ENCODE measurements at places on chromosomes 6 and 20.

DNA sequence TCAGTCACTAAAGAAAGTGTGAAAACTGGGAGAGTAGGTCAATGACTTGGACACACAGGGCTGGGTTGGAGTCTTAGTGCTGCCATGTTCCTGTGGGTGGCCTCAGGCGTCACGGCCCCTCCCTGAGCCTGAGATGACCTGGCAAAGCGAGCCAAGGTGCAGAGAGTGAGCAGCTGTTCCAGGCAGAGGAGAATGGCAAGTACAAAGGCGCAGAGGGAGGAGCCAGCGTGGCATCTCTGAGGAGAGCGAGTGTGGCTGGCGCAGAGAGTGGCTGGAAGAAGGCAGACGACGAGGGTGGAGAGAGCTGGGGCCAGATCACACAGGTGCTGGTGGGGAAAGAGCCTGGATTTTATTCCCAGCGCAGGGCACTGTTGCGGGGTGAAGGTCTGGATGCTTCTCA lies 20.6 kb upstream of the CHMP4B start:
- no peak for DNase-seq

DNA sequence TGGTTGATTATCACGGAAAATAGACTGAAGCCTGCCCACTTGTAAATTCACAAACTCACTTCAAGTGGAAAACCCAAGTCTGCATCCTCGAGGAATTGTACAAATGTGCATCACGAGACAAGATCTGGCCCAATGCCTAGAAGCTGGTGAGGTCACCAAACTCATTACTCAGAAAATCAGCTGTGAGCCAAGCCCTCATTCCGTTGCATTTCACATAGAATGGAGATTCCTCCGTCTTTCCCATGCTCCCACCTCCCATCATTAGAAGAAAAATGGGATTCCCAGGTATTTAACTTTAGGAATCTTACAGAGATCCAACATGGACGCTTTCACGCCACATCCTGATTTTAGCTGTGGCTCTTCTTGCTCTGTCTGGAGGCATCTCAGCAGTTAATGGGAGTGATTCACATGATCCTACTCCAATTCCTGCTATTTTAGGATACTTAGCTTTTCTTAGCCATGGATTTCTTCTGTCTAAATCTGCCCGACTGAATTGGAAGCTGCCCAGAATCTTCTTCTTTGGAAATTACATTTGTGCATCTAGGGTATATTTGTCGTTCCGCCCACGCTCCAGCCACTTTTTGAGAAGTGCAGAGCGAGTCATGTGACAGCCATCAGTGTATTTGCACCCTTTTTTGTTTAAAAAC lies 68.7 kb upstream of the STMND1 start:
- DNase-seq = no peak

- no peak for DNase-seq
These were observed 187.1 kb downstream of the ID4 start for GRCh38 chr6:20024316-20024673.

DNA sequence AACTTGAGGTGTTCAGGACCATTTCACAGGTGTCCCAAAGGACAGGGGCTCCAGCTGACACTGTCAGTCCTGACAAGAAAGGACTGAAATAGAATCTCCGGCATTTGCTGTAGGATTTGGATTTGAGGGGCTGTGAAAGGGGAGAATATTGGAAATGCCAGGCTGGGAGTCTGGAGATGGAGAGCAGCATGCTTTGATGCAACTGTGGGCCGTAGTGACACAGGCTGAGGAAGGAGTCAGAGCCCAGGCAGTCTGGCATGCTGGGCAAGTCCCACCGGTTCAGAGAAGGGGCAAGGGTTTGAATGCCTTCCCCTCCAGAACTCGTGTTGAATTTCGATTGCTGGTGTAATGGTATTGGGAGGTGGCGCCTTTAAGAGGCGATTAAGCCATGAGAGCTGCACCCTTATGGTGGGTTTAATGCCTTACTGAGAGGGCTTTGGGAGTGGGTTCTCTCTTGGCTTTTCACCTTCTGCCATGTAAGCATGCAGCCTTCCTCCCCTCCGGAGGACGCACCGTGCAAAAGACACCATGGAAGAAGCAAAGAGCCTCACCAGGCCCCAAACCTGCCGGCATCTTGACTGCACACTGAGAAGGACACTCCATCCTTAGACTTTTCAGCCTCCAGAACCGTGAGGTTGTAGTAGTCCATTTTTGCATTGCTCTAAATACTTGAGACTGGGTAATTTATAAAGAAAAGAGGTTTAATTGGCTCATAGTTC lies 9.4 kb upstream of the PYGB start:
- DNase-seq = no peak

- DNase-seq = no peak
These were observed 32.8 kb upstream of the GMPR start for GRCh38 chr6:16205377-16206144.

- DNase-seq = no peak
These were observed 257.2 kb downstream of the DLL1 start for GRCh38 chr6:170033666-170034065.

GRCh38 chr6:81759782-81760181 lies 7.3 kb upstream of the TENT5A start:
- no peak for DNase-seq

- DNase-seq = no peak
These were observed 195.9 kb downstream of the CDH4 start for GRCh38 chr20:61447952-61448351.

GRCh38 chr6:115524821-115525220 lies 535.9 kb downstream of the FRK start:
- no peak for DNase-seq

GRCh38 chr20:63274381-63275228 lies 2.0 kb downstream of the ARFGAP1 start:
- DNase-seq = no peak

DNA sequence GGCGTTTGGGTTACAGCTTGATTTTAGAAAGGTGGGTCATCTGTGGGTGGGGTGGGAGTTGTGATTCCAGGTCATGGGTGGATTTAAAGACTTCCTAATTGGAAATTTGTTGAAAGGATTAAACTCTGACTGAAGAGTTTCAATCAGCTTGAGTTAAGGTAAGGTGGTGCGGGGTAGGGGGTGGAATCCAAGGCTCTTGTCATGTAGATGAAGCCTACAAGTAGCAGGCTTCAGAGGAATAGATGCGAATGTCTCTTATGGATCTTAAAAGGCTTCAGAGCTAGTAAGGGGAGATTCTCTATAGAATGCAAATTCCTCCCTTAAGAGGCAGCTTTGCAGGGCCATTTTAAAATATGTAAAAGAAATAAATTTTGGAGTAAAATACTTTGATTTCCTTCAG lies 645.3 kb downstream of the FRK start:
- no peak for DNase-seq

DNA sequence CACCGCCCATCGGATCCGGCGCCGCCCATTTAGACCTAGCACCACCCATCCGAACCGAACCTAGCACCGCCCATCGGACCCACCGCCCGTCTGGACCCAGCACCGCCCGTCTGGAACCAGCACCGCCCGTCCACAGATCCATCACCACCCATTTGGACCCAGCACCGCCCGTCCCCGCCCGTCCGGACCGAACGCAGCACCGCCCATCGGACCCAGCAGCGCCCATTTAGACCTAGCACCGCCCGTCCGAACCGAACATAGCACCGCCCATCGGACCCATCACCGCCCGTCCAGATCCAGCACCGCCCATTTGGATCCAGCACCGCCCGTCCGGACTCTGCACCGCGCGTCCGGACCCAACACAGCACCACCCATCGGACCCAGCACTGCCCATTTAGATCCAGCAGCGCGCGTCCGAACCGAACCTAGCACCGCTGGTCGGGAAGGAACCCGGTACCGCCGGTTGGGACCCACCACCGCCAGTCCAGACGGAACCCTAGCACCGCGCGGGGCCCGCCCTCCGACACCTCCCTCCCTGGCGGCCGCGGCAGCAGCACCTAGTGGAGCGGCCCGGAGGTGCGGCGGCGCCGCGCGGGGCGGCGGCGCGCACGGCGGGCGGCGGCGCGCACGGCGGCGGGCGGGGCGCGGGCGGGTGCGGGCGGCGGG lies 348 bp upstream of the AFDN start:
- DNase-seq = peak; percentile 51

GRCh38 chr6:219641-220198 lies 72.6 kb upstream of the DUSP22 start:
- DNase-seq = no peak

DNA sequence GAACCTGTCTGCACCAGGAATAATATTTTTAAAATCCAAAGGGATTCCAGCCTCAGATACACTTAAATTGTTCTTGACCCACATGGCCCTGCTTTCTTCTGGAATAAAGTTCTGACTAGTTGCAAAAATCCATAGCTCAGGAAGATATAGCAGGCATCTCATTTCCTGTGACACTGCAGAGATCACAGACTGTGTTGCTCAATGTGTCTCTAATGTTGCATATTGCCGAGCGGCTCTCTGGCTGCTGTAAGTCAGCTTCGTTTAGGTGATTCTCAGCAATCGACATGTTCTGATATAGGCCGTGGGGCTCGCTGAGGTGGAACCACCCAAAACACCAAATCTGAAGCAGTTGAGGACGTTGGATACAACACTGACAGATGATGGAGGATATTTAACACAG lies 498.3 kb upstream of the AGPAT4 start:
- DNase-seq = no peak

- no peak for DNase-seq
These were observed 18.4 kb downstream of the LAMA4 start for GRCh38 chr6:112235956-112236355.

DNA sequence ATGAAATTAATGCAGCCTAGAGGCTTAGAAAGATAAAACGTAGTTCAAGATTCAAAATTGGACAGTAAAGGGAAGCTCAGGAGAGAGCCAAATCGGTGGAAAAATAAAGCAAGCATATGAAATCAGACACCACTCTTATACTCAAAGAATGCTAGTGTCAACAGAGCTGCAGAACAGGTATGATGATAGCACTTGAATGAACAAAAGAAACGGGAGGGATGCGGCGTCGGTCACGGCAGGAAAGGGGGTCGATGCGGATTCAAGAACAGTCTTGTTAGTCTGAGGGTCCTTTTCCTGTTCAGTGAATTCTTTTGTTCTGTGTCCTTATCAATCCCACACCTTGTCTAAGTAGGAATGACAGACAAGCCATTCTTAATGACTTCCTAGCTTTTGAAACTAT lies 114.4 kb downstream of the FOXC1 start:
- DNase-seq = no peak

- DNase-seq = no peak
These were observed 26.7 kb downstream of the TNFAIP3 start for GRCh38 chr6:137893726-137894125.

DNA sequence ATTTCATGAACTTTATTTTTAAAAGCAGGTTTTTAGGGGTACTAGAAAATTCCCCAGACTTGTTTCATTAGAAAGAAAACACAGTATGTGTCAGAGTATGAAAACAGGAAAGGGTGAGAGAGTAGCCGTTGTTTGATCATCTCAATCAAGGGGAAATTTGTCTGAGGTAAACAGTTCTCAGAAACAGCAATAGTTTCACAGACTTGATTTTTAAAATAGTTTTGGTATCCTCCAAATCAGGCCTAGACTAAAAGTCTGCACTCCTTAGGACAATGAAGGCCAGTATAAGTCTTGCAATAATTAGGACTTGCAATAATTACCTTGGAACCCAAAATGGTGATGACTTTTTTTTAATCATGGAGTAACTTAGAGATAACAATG lies 176.6 kb upstream of the TAB2 start:
- no peak for DNase-seq

GRCh38 chr20:63295422-63295821 lies 2.4 kb downstream of the COL20A1 start:
- no peak for DNase-seq

- no peak for DNase-seq
These were observed 10.7 kb downstream of the CASS4 start for GRCh38 chr20:56422824-56423189.

DNA sequence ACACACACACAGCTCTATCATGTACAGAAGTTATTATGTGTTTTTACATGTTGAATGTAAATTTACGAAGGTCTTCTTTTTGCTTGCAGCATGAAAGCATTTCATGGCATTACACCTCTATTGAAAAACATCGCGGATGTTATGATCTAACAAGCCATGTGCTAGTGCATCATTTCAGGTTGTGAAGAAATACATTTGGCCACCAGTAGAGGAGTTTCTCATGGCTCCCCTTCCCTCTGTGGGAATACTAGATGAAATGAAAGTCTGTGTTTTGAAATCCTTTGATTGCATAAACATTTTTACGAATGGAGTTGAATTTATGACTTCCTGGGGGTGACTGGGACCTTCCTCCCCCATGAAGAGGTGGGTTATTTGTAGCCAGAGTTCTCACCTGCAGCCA lies 17.7 kb downstream of the MAS1 start:
- DNase-seq = no peak

DNA sequence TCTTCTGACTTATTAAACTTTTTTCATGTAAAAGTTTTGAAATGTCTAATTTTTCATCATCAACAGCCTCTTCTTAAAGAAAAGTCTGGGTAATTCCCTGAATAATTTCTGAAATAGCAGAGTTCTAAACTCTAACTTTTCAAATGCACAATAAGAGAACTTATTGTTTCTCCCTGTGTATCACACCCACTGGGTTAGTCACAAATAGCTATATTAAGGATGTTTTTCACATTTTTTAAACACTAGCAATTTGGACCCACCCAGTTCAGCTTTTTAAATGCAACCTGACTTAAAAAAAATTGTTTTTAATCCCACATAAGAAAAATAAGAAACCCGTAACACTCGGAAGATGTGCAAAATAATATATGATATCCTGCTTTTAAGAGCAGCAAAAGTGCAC lies 61.4 kb upstream of the UTRN start:
- DNase-seq = no peak

- no peak for DNase-seq
These were observed 21.7 kb downstream of the THBS2 start for GRCh38 chr6:169231790-169232506.

DNA sequence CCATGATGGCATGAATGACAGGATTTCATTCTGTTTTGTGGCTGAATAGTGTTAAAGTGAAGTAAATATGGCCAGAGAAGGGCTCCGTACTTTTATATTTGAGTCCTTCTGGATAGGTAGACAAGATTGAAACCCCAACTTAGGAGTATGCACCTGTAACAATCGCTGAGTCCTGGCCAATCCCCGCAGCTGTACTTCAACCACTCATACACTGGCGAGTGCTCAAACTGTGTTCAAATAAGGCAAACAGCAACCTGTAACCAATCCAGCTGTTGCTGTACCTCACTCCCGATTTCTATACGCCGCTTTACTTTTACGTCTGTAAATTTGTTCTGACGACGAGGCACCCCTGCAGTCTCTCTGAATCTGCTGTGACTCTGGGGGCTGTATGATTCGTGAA lies 6.7 kb downstream of the TTLL2 start:
- no peak for DNase-seq

DNA sequence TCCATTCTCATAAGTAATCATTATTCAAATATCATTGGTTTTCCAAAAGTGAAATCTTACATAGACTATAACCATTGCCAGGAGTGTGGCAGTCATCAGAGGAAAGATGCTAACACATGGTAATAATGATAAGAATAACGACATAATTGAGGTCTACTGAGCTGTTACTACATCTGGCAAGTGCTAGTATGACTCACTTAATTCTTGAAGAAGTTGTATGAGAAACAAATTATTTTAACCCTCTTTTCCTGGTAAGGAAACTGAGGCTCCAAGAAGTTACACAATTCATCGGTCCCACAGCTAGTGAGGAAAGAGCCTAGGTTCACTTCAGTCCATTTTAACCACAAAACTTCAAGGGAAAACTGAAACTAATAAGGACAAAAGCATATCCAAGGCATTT lies 335.6 kb upstream of the BTBD3 start:
- no peak for DNase-seq

GRCh38 chr20:62765432-62766070 lies 30.7 kb upstream of the MRGBP start:
- DNase-seq = no peak

- DNase-seq = no peak
These were observed 21.8 kb downstream of the FAM209B start for GRCh38 chr20:56554869-56555268.
